ENCODE measurements at places on chromosomes 16 and 17.
A peak's percentile ranks its signal among the peaks of the same experiment; 100 is the strongest.

- no peak for DNase-seq
These were observed 352.5 kb downstream of the KCNJ2 start for GRCh38 chr17:70521821-70522256.

GRCh38 chr17:14622615-14623101, 321.8 kb downstream of the HS3ST3B1 start:
- DNase-seq = peak; percentile 57

DNA sequence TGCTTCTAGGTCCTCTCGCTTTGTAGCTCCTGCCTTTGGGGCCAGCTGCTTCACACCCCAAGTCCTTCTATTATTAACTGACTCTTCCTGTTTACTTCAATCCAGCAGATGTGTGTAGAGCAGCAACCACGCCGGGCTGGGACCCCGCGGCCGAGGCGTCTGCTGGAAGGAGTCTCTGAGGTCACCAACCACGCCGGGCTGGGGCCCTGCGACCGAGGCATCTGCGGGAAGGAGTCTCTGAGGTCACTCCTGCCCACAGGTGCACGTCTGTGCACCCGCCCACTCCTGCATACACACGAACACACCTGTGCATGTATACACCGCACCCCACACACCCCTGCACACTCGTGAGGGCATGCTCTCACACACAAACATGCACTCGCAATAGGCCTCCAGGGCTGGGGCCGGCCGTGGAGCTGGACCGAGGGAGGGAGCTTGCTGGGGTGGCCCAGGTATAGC, 7.8 kb upstream of the TEX19 start:
- no peak for DNase-seq

GRCh38 chr16:81403601-81404391, 40.8 kb upstream of the CMIP start:
- peak; percentile 89 for DNase-seq

DNA sequence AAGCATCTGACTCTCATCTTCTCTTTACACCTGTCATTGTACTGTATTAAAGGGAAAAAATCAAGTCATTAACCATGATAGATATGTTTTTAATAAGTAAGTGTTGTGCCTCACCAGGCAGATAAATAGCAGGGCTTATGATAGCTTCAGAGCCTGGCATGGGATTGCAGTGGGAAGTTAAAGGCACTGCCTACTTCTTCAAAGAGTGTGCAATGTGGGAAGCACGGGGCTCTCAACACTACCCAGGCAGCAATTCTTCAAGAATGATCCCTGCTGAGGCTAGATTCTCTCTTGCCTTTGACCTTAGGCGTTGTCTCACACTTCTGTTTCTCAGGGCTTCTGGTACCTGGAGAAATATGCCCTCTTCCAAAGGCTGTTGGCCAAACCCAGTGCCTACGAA, 297.3 kb downstream of the MAF start:
- DNase-seq = no peak

DNA sequence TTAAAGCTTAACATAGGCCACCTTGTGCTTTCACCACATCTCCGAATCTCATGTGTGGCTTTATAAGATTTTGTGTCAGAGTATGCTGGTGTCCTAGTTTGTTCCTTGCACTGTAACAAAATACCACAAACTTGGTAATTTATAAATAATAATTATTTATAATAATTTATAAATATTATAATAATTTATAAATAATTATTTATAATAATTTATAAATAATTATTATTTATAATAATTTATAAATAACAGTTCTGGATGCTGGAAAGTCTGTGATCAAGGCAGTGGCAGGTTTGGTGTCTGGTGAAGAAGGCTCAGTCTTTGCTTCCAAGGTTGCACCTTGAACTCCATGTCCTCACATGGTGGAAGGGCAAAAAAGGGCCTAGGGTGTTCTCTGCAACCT, 147.7 kb downstream of the BCAS3 start:
- DNase-seq = no peak

- DNase-seq = peak; percentile 70
These were observed 2.7 kb upstream of the CCDC57 start for GRCh38 chr17:82215095-82215971.

DNA sequence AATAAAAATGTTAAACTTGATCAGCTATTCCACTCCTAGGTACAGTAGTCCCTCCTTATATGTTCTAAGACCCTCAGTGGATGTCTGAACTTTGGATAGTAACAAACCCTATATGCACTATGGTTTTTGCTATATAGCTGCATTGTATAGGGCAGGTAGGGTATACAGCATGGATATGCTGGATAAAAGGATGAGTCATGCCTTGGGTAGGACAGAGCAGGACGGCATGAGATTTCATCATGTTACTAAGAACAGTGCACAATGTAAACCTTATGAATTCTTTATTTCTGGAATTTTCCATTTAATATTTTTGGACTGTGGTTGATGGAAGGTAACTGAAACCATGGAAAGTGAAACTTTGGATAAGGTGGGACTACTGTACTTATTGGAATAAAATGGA, 235.1 kb downstream of the CEP112 start:
- DNase-seq = no peak

- no peak for DNase-seq
These were observed 52.9 kb downstream of the SNX11 start for GRCh38 chr17:48160177-48161081.

DNA sequence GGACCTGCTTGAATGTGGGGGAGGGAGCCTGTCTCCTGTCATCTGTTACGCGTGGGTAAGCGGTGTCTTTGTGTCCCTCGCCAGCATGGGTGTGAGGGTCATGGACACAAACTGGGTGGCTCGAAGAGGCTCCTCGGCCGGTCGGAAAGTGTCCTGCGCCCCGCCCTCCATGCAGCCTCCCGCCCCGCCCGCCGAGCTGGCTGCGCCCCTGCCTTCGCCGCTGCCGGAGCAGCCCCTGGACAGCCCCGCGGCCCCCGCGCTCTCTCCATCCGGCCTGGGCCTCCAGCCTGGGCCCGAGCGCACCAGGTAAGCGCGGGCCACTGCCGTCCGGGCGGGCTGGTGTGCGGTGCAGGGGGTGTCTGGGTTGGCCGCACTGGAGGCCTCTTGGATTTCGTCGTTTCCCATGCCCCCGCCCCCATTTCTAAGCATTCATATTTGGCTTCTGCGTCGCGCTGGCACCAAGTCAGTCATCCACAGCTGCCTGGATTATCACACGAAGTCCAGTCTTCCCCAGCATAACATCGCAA, 43.8 kb downstream of the ELAC2 start:
- DNase-seq = no peak

- no peak for DNase-seq
These were observed 1.1 kb upstream of the P2RX5 start for GRCh38 chr17:3697103-3697476.

All from NB4 (cell line).